A172 (cell line): ENCODE measurements at places on chromosomes 13 and 19. TPM values are rescaled to one million over a fixed set of nuclear protein-coding genes. Genes with fewer than 3 reads are reported as not detected.

DNA sequence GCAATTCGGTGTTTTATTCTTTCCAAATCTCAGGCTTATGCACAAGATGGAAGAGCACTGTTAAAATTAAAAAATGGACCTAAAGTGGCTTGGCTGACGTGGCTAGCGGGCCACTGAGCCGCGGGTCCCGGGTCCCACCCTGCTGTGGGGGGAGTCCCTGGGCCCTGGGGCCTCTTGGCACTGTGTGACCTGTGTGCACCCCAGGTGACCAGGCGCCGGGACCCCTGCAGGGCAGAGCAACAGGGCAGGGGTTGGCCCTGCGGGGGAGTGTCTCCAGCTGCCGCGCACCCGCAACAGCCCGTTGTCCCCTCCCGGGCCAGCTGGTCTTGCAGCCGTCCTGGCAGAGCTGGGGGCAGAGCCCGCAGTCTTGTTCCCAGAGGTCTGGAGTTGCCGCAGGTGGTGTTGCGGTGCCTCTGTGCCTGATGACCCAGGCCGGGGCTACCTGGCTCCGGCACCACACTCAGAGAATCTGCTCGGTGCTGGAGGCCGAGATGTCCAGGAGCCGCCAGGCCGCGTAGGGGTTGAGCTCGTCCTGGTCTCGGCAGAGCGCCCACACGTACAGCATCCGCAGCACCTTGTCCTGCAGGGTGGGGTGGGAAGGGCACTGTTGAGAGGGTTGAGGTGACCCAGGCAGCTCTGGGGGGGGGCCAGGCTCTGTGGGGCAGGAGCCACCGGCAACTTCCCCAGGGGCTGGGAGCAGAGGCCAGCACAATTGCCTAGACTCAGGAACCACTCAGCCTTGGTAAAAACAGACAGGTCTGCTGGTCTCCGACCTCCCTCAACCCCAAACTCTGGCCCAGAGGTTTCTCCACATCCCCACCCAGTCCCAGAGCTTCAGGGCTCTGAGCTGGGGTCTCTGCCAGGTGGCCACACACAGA, 1.0 kb upstream of the CTXN1 start:
- DNase-seq: no peak

DNA sequence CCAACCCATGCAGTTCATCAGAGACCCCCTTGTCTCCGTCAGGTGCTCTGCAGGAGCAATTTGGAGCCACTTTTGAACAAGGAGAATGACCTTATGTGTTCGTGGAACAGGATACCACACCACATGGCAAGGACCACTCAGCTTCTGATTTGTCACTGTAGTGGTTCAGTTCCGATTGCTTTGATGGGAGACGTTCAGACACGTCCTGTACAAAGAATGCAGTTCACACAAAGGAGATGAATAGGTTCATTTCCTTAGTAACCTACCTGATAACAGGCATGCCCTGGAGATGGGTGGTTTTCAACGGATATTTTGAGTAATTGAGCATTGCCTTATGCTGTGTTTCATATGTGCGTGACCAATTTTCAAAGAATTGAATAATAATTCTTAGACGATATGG, 17.2 kb downstream of the FGF9 start:
- DNase-seq: no peak

DNA sequence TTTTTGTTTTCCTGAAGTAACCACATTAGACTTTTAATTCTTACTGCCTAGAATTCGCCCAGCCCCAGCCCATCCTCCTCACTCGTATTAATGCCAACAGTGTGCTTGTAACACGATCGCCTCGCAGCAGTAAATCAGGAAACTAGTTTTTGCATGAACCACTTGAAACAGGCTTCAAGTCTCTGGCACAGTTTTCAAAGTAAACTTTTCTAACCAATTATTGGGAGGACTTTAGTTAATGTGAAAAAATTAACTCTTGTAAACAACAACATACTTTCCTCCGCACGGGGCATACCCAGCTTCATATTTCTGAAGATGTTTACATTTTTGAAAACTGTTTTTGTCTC, 39.2 kb downstream of the TNFRSF19 start:
- peak; percentile 25 for DNase-seq

- no peak for DNase-seq
Observed at GRCh38 chr13:24234200-24234915, 73.8 kb downstream of the SPATA13 start.

- DNase-seq: no peak
Observed at GRCh38 chr13:39452417-39452816, 150.6 kb downstream of the LHFPL6 start.

GRCh38 chr19:9538183-9539058, at the start of gene ZNF426:
Gene ZNF426 (minus strand): TSS chr19:9538645. CDS start chr19:9536232, 2,413 bp downstream.
- DNase-seq: no peak

DNA sequence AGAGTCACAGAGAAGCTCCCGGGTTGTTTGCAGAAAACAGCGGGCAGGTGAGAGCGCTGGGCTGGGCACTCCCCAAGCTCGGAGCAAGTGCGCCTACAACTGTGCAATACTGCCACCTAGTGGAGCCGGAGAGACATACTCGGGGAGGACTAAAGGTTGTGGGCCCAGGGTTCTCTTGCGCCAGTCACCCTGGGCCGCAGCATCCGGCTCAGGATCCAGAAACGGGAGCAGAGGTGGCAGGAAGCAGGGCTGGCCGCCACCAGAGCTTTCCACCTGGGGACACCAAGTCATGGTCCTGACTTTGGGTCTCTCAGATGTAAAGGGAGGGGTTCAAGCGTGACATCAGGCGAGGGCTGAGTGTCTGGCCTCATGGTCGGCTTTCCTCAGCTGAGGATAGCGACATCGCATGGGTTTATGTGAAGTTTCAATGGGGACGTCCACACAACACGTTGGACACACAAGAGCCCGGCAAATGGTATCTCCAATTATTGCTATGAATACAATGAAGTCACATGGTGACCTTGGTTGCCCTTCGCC, 11.2 kb upstream of the KLK4 start:
- DNase-seq: peak; percentile 57

- no peak for DNase-seq
Observed at GRCh38 chr13:75025956-75026355, 456.0 kb downstream of the TBC1D4 start.

DNA sequence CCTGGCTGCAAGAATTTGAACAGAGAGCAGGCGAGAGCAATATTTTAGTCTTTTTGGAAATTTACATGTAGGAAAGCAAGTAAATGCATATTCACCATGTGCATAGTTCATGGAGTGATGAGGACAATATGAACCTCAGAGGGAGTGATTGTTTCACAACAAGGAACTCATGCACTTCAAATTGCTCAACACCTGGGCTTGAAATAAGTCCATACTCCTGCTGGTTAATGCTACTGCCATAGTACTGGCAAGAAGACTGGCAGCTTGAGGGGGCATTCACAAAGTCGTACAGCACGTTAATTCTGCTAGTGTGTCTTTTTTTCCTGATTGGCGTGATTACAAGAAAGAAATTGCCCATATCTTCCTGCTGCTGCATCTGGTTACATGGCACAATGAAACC, 267.6 kb downstream of the PCDH17 start:
- no peak for DNase-seq

GRCh38 chr13:27370305-27370872, 54.0 kb upstream of the GTF3A start:
- peak; percentile 27 for DNase-seq

DNA sequence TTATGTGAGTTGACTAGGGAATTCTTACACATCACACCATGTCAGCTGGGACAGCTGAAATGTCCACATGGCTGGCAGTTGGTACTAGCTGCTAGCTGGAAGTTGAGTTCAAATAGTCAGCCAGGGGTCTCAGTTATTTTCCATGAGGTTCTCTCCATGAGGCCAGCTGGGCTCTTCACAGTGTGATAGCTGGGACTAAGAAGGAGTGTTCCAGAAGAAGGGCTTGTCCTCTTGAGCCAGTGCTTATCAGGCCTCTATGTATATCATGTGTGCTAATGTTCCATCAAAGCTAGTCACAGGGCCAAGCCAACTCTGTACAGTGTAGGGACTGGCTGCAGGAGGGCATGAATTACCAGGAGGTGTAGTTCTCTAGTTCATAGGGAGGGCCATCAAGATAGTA, 11.8 kb downstream of the USPL1 start:
- no peak for DNase-seq

GRCh38 chr13:38570706-38571105, 116.2 kb upstream of the FREM2 start:
- no peak for DNase-seq

DNA sequence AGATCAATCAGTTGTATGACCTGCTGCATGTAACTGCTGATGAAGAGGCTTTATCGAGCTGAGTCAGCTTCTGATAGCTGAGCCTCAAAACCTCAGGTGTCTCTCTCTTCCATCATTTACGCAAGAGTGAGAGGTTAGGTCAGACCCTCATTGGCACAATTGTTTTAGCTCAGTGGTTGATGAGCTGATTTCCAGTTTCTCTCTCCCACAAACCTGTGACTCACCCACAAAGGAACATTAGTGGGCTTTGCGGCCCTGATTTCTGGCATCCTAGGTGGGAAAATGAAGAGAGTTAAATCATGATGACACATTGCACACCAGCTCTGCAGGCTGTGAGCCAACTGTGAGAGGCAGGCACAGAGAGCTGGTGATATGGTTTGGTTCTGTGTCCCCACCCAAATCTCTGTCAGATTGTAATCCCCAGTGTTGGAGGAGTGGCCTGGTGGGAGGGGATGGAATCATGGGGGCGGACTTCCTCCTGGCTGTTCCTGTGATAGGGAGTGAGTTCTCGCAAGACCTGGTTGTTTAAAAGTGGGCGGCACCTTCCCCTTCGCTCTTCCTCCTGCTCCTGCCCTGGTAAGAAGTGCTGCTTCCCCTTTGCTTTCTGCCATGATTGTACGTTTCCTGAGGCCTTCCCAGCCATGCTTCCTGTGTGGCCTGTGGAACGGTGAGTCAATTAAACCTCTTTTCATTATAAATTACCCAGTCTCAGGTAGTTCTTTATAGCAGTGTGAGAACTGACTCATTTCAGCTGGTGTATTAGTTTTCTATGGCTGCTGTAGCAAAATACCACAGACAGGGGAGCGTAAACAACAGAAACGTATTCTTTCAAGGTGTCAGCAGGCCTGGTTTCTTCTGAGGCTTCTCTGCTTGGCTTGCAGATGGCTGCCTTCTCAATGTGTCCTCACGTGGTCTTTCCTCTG, 33.5 kb upstream of the TMTC4 start:
- peak; percentile 86 for DNase-seq

- DNase-seq: peak; percentile 50
Observed at GRCh38 chr19:4831304-4831978, at the start of gene TICAM1. Gene TICAM1 (minus strand): TSS chr19:4831712. CDS start chr19:4818377, 13,335 bp downstream.

GRCh38 chr13:43665388-43665787, 121.4 kb downstream of the ENOX1 start:
- no peak for DNase-seq

DPF1 gene
- total RNA-seq: 6.4 and 19.2 TPM in 2 replicates

SIGLEC12 gene
- not detected in 2 replicates for total RNA-seq

SSC5D gene
- 1.1 and 1.2 TPM in 2 replicates for total RNA-seq

ADAMTSL5 gene
- 3.9 and 6.4 TPM in 2 replicates for total RNA-seq

GJA3 gene
- 0.52 and 1.6 TPM in 2 replicates for total RNA-seq
